ENCODE measurements at places on chromosomes 16 and 17.

DNA sequence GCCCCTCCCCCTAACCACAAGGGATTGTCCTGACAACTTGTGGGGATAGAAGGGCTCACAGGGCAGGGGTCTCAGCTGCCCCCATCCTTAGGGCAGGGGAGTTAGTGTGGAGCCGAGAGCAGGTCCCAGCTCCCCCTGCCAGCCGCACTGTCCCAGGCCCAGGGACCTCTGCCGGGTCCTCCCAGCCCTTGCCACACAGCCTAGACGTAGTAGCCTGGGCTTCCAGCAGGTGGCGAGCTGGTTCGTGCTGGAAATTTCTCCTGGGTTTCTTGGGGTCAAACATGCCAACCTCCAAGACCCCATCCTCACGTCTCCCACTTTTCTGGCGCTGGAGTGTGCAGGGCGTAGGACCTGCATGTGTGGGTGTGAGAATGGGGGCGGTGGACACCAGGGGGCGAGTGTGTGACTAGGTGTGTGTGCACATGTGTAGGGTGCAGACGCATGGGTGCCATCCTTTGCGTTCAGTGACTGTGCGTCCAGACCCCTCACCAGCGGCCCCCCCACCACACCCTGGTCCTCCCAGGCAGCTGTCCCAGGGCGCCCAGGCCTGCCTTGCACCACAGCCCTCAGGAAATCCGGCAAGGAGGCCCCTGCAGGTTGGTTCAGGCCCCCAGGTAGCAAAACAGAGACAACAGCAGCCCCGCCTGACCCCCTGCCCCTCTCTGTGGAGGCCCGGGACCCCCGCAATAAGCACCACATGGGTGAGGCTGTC lies 29.5 kb downstream of the SBK1 start:
- DNase-seq, result peak; percentile 26

- no peak for DNase-seq
These were observed 38.8 kb upstream of the C16orf82 start for GRCh38 chr16:27027971-27028370.

GRCh38 chr16:14321542-14321941 lies 250.4 kb downstream of the MRTFB start:
- no peak for DNase-seq

- no peak for DNase-seq
These were observed 140.7 kb downstream of the PRKCB start for GRCh38 chr16:23976524-23976923.

GRCh38 chr17:35655303-35655702 lies 68.2 kb downstream of the AP2B1 start:
- no peak for DNase-seq

GRCh38 chr16:26826500-26826899 lies 240.2 kb upstream of the C16orf82 start:
- DNase-seq, result no peak

DNA sequence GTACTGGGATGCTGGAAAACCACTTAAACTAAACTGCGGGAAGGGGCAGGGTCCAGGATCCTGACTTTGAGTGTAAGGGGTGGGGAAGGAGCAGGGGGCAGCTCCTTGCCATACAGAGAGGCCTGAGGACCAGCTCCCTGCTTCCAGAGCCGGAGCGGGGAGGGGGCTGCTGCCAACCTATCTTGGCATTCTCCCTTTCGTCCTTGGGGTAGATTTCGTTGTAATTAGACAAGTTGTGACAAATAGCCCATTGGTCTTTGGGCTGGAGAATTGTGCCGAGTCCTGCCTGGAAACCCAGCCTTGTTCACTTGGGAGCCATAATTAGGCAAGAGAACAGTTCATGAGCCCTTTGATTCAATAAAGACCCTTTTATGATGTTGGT lies 175.5 kb downstream of the RAB11FIP4 start:
- no peak for DNase-seq

DNA sequence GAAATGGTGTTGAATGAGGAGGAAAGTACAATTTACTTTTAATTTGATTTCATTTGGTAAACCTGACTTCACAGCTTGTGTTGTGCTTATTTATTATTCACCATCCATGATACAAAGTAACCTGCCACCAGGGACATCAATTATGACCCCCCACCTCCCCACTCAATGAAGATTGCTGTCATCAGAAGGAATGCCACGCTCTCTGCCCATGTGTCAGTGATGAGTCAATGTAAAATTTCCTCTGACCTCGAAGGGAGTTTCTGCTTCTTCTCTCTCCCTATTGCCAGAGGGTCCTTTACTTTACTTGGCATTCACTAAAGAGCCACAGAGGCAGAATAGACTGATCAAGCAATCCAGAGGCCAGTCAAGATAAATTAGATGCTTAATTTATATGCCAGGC lies 759.7 kb downstream of the CDH11 start:
- no peak for DNase-seq

GRCh38 chr17:19748807-19749193 lies 702 bp upstream of the ALDH3A1 start:
- DNase-seq, result no peak

DNA sequence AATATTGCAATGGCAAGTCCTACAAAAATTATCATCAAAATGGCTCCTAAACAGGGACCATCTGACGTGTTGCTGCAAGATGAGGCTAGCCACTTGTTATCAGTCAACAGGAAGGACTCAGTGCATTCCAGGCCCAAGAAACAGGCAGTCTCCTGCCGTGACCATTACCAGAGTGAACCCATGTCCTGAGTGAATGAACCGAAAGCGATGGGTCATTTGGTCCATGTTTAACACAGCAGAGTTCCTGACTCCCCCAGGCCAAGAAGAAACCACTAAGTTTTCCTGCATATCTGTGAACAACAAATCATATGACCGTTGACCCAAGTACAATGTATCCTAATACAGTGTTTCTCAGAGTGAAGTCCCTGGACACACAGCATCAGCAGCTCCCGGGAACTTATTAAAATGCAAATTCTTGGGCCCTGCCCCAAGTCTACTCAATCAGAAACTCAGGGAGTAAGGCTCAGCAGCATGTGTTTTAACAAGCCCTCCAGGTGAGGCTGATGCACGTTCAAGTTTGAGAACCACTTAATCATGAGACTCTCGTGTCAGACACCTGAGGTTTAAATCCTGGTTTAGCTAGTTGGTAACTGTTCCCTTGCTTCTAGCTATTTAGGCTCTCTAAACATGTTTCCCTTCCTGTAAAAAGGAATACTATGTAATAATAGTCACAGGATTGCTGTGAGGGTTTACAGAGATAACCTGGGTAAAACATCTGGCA lies 429.4 kb upstream of the MAF start:
- no peak for DNase-seq

- no peak for DNase-seq
These were observed 1.2 kb downstream of the UBALD2 start for GRCh38 chr17:76266244-76266938.

DNA sequence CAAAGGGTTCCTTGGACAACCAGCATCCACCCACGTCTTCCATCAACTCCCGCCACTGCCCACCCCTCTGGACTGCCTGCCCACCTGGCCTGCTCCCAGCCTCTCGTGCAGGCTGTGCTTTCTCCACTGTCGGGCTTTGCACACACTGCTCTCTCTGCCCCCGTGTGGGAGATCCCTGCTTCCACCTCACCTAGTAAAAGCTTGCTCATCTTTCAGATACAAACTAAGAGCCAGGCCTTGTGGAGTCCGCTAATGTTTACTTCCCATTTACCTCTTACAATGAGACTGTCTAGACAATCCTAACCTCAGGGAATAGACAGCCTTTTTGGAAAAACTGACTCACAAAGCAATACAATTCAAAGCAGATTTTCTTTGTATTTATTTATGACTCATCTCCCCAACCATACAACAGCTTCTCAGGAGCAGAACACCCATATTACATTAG lies 67.6 kb downstream of the USP31 start:
- no peak for DNase-seq

DNA sequence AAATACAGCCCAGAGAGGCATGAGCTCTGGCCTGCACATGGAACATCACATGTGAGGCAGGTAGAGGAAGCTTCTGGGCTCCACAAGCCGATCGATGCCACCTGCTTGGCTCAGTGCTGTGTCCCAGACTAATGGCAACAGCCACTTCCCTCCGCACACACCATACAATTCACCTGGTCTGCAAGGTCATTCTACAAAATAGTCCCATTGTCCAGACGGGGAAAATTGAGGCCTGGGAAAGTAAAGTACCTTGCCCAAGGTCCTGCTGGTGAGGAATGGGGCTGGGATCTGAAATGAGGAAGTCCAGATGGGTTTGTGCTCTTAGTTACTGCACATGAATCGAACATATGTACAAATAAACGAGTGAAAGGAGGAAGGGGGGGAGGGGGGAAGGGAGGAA lies 88.0 kb downstream of the LITAF start:
- DNase-seq, result no peak

DNA sequence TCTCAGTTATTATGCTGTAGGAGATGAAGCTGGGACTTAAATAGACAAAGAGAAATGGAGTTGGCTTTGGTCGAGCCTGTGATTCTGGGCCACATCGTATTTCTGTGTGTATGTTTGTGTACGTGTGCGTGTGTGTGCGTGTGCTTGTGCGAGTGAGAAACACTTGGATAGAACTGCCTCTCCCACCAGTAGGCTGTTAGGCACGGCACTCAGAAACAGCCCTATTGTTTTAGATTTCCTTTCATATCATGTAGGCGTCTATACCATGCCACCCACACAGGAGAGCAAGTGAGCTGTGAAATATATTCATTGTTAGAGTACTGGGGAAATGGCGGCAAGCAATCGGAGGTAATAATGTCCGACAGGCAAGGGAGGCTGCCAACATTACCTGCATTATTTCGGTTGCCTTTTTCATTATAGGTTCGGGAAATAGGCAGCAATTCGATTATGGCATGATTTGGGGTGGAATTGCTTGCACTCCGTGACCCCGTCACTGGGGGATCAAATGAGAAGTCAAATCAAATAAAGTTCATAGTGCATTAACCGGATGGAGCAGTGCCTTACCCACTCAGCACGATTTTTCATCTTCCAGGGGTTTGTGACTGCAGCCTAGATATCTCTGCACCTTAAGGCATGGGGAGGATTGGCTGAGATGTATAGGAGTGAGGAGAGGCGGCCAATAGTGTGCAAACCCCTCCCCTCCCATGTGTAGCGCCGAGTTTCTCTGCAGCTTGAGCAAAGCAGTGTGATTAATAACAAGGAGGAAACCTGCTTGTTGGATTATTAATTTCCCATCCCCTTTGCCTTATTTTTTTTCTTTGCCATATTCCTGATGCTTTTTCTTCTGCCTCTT lies 89.6 kb downstream of the RBFOX1 start:
- DNase-seq, result no peak

- peak; percentile 44 for DNase-seq
These were observed 52.7 kb downstream of the SREBF1 start for GRCh38 chr17:17783825-17784656.

- no peak for DNase-seq
These were observed 19.5 kb downstream of the UNC13D start for GRCh38 chr17:75824666-75825065.

DNA sequence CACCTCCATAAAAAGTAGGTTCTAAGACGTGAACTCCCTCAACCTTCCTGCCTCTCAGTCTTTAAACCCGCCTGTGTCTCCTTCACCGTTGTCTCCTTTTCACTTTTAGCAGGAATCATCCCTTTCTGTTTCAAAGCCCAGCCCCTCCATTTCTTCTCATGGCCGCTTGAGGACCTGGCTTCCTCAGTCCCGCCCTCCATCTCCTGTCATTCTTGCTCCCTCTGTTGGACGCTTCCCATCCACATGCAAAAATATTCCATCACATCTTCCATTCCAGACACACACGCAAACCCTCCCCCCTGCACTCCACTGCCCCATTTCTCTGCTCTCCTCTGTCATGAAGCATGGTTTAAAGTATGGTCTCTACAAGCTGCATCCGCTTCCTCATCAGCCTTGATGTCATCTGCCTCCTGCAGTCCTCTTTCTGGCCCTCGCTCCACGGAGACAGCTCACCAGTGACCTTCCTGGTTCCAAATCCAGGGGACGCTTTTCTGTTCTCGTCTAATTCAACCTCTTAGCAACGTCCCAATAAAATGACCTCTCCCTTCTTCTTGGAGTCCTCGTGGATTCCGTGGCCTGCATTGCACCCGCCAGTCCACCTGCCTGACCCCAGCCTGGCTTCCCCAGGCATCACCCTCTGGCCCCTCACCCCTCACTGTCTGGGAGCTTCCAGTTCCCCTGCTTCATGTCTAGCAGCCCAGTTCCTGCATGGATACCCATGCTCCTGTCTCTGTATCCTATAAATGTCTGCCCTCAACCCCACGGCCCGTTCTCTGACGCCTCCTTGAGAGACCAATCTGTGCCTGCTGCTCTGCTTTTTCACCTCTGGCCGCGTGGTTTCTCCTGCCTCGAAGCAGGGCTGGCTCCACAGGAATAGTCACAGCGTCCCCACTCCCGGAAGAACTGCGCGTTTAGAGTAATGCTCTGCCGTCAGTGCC lies 26.2 kb downstream of the ANKRD40 start:
- DNase-seq, result no peak

GRCh38 chr17:76032073-76032779 lies 5.1 kb upstream of the EVPL start:
- DNase-seq, result no peak

DNA sequence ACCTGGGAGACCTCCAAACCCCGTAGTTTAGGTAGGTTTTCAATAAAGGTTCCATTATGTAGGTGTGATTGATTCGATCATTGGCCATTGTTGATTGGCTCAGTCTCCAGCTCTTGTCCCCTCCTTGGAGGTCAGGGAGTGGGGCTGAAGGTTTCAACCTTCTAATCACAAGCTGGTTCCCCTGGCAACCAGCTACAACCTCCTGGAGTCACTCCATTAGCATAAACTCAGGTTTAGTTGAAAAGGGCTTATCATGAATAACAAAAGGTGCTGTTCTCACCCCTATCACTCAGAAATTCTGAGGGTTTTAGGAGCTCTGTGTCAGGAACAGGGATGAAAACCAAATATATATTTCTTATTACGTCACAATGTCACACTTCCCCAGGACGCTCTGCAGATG lies 28.5 kb downstream of the TMEM132E start:
- no peak for DNase-seq

- DNase-seq, result no peak
These were observed 29.7 kb downstream of the BRIP1 start for GRCh38 chr17:61833536-61834193.

- no peak for DNase-seq
These were observed 21.0 kb upstream of the G6PC1 start for GRCh38 chr17:42879596-42879985.

- DNase-seq, result no peak
These were observed 1.5 kb downstream of the PPM1E start for GRCh38 chr17:58757162-58757613.

- DNase-seq, result no peak
These were observed 61.5 kb upstream of the B4GALNT2 start for GRCh38 chr17:49071106-49071505.

DNA sequence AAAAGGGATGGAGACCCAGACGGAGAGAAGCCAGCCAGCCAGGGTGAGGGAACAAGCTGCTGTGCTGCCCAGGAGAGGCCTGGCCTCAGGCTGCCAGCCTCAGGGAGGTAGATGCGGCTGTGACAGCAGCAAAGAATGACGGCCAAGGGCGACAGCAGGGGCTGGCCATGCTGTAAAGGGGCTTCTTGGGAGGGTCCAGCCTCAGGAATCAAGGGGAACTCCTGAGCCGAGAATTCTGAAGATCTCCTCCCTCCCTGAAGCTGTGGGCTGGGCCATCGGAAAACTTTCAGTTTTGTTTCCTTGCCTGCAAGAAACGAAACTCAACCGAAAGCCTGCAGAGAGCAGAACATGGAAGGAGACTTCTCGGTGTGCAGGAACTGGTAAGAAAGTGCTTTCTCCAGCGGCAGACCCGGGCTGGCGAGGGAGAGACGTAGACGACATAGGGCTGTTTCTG lies at the start of gene XAF1:
XAF1 (plus strand) TSS at position 316 of the 454 bp plus-strand sequence; CDS start at position 349, 33 bp downstream.
- peak; percentile 37 for DNase-seq

All from stimulated activated naive B cell treated with anti-CD40 and anti-IgM and Interleukin-4, amounts not matched to agents 10 μg/mL and 1 μg/mL and 100 μg/mL, for 72 hours (primary cell).